ENCODE measurements at places on chromosomes 6 and 20.

DNA sequence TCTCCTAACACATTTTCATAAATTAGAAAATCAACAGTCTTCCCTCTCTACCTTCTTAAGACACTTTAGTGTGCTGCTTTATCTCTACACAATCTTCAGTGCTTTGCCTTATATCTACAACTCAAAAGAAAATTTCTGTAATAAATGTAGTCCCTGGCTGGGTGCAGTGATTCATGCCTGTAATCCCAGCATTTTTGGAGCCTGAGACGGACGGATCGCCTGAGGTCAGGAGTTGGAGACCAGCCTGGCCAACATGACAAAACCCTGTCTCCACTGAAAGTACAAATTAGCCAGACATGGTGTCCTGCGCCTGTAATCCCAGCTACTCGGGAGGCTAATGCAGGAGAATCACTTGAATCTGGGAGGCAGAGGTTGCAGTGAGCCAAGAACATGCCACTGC lies 9.7 kb upstream of the EDN1 start:
- no peak for DNase-seq

DNA sequence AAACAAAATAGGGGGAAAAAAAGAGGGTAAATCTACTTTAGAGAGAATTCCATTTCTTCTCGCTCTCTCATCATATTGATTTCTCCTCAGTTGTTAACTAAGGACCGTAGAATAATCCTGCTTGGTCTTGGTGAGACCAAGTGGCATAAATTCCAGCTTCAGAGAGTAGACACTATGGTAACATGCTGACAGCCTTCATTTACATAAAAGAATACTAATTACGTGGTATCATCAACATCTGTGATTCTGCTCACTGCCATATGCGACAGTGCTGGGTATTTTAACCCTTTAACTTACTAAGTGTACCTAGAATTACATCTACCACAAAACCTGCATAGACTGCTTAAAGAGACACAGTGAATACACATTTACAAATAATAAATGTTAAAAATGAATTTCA lies 27.1 kb downstream of the TOMM6 start:
- DNase-seq: no peak

- no peak for DNase-seq
Measured at GRCh38 chr6:45743028-45743615, 272.5 kb downstream of the CLIC5 start.

DNA sequence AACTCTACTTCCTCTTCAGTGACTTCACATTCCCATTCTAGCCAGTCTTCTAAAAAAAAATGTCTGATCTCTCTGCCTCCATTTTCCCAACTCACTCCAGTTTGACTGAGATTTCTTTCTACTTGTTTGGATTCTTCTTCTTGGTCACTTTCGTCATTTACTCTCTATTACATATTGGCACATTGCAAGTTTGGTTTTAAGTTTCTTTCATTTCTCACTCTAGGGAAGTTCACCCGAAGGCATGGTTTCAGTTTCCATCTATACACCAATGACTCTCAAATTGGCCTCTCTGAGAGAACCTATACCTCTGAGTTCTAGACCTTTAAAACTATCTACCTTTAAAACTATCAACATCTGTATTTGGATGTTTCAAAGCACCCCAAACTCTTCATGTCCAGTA lies 51.3 kb downstream of the CD109 start:
- no peak for DNase-seq

DNA sequence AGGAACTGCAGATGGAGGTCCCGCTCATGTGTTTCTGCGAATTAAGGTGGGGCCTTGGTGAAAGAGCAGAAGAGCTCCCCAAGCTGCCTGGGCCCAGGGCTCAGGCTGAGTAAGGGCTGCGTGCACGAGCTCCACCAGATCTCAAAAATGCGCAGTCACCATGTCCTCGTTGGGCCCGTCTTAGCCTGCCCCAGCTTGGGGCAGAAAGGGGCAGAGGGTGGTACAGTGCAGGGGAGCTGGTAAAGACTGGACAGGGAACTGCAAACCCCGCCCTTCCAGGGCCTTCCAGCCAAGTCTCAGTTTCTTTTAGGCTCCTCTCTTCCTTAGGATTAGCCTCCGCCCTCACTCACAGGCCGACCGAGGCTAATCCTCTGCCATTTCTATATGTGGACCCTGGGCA lies 101.6 kb downstream of the FOXF2 start:
- no peak for DNase-seq

- no peak for DNase-seq
Measured at GRCh38 chr20:36847710-36848040, 28.3 kb upstream of the TLDC2 start.

GRCh38 chr20:45898285-45898684 lies 7.2 kb downstream of the CTSA start:
- no peak for DNase-seq

DNA sequence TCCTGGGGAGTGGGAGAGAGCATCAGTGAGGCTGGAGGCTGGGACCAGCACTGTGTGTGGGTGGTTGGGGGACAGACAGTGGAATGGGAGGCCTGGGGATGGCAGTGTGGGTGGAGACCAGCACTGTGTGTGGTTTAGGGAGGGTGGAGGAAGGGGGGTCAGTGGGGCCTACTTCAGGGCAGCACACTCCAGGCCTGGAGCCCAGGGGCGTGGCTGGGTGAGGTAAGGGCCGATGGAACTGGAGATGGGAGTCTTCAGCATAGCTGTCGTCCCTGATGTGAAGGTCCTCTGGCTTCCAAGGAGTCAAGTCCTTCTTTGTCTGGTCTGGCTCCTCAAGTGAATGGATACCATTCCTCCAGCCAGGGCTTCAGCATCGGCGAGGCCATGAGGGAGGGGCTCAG lies 18.6 kb downstream of the KCNK17 start:
- DNase-seq: no peak

- DNase-seq: no peak
Measured at GRCh38 chr20:995170-995569, 6.9 kb downstream of the RSPO4 start.

GRCh38 chr6:24966381-24966780 lies 30.6 kb upstream of the RIPOR2 start:
- DNase-seq: no peak

GRCh38 chr6:159981403-159982245 lies 12.7 kb downstream of the IGF2R start:
- no peak for DNase-seq

- no peak for DNase-seq
Measured at GRCh38 chr6:53741034-53741823, 53.6 kb upstream of the LRRC1 start.

DNA sequence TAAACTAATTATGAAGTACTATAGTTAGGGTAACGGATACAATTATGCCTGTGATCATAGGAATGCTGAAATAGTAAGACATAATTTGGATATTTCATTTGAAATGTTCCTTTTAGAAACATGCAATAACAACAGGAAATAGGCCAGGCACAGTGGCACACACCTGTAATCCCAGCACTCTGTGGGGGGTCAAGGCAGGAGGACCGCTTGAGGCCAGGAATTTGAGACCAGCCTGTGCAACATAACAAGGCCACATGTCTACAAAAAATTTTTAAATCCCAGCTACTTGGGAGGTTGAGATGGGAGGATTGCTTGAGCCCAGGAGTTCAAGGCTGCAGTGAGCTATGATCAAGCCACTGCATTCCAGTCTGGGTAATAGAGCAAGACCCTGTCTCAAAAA lies 25.7 kb upstream of the MYO6 start:
- DNase-seq: no peak

DNA sequence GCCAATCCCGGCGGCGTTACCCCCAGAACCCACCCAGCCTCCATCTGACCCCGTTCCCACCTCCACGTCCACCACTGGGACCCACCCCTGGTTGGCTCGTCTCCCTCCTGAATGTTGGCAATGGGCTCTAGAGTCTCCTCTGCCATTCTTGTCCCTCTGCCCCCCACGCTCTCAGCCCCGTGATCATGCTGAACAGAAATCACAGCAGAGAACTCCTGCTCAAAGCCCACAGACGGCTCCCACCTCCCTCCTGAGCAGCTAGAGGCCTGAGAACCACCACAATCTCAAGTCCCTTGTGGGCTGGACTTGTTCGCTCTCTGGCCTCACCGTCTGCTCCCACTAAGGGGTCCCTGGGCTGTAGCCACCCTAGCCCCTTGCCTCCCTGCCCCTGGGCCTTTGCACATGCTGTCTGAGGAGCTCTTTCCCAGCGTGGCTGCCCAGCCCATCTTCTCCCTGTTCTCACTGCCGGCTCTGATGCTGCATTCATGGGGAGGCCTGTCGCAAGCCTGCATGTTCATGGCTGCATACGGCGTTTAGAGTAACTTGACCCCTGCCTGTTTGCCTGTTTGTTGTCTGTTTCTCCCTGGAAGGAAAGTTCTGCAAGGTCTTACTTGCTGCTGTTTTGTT lies 11.2 kb upstream of the FRMD1 start:
- DNase-seq: no peak

DNA sequence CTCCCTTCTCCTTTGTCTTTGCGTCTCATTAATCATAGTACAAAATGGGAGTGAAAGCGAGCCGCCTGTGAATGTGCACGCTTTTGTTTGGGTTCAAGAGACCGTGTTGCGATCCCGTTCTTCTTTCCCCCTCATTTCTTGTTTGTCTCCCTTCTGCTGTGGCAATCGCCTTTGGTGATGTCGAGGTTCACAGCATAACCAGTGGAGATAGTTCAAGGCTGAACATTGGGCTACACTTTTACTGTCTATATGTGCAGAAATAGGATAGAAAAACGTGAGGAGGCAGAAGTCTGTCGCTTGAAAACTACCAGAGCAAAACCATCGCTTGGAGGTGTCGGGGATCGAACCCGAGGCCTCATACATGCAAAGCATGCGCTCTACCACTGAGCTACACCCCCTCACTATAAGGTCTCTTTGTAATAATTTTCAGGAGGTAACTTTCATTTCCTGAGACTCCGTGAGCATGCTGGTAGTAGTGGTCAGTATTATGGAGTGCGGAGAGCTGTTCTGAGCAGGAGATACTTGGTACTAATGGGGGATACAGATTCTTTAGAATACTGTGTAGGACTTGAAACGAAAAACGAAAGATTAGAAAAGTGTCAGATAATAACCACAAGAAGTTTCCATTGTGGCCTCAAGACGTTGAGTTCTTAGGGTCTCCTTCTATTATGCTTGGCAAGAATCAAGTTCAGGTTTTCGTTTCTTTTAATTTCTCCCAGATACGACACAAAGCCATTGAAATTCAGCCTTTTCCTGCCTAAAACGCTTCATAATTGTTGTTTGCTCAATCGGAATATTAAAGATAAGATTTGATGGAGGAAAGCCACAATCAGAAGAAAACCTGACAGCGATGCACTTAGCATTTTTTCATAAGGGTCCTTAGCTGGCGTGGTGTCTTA lies 106.6 kb downstream of the TRIM27 start:
- DNase-seq: no peak

DNA sequence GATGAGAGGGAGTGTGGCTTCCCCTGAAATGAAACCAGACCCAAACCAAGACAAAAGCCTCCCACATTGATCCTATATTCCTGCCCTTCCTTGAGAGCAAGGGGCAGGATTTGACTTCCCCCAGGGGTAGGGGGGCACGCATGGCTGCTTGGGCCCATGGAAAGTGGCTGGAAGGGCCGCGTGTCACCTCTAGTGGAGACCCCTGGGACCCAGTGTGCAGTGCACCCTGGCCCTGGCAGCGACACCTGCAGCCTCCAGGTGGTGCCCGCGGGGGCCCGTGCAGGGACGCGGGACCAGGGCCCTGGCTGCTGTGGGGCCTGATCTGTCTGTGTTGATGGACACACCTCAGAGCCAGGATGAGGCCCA lies 18.0 kb upstream of the SLCO4A1 start:
- no peak for DNase-seq

DNA sequence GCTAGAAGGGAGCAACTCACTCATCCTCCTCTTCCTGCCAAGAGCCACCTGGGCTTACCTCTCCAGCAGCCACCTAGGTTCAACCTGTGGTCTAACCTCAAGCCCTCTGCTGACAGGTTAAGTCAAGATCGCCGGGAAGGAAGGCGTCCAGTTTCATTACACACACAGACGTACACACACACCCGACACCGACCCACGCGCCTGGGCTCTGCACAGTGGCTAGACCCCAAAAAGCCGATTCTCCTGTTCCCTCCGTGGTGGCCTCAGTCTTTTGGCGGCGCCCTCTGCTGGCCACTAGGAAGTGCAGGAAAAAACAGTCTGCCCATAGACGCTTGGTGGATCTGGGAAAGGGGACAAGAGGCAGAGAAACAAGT lies 52.8 kb downstream of the MRPL14 start:
- no peak for DNase-seq

DNA sequence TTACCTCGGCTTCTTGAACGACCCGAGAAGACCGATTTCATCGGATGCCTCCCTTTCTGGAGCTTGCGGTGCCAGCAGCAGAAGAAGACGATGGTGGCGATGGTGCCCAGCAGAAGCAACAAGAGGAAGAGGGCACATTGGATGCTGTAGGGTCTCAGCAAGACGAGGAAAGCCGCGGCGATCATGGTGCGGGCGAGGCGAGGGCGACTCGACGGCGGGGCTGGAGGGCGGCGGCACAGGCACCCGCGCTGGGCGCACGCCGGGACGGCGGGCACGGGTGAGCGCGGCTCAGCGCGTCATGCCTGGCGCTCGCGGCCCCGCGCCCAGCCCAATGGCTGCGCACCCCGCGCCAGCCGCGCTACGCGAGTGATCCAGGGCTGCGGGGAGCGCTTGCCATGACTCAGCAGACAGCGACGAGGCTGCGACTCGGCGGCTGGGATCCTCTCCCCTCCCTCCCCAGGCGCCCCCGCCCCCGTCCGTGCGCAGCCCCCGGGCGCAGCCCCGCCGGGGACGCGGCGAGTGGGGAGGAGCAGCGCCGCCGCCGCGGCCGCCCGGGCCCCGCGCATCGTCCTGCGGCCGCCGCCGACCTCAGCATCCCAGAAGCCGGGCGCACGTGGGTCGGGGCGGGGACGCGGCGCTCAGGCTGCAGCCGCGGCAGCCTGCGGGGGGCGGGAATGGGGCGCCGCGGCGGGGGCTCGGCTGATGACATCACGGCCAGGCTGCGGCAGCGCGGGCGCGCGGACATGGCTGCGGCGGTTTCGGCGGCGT lies at the start of gene BEND6:
BEND6 (plus strand) TSS at position 705 of the 768 bp plus-strand sequence. CDS start 26,704 bp downstream, outside the sequence.
- DNase-seq: no peak

DNA sequence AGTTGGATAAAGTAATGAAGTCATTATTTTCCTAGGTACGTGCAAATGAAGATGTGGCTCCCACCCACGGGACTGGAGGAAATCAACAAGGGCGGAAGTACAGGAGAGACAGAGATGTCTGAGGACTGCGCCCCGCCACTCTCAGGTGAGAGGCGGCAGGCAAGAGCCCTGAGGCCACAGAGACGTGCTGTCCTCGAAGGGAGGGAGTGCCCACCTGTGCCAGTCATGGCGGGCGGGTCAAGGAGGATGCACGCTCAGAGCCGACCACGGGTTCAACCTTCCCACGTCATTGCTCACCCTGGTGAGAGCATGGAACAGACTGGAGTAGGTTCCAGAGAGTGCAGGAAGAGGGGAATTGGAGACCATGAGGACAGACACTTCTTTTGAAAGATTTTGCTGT lies 12.7 kb downstream of the CST8 start:
- no peak for DNase-seq

All from activated CD4-positive, CD25-positive, alpha-beta regulatory T cell (primary cell).